IPS DF 6.9 (cell line): ENCODE measurements at places on chromosomes 1 and 21.

DNA sequence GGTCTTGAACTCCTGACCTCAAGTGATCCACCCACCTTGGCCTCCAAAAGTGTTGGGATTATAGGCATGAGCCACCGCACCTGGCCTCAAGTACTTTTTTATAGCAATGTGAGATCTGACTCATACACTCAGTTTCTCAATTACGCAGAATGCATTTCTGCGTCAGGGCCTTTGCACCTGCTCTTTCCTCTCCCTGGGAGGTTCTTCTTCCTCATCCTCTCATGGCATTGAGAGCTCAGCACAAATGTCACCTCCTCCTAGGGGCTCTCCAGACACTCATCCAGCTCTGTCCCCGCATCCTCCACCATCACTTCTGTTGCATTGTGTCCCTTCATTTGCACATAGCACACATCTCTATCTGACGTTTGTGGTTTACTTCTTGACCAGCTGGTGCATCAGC lies 418.8 kb downstream of the PTPRU start:
- DNase-seq: no peak

DNA sequence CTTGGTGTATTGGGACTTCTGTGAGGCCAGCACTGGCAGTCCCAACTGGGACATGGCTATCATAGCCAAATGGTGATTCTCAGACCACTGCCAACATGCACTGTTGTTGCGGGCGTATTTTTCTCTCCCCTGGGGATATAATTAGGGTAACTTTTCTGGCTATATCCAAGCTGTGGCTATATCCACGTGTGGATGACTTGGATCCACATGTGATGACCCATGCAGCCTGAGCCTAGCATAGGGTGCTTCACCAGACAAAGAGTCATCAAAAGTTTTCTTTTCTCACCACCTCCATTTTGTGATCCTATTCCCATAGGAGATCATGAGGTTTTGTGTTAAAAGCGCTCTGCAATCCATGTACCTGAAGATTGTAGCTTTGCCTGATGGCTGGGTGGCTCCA lies 51.2 kb upstream of the CSF3R start:
- DNase-seq: no peak

GRCh38 chr1:49694251-49694827 lies 329.4 kb downstream of the AGBL4 start:
- DNase-seq: no peak

- DNase-seq: no peak
These were observed 145.3 kb downstream of the SEC16B start for GRCh38 chr1:177824508-177824982.

DNA sequence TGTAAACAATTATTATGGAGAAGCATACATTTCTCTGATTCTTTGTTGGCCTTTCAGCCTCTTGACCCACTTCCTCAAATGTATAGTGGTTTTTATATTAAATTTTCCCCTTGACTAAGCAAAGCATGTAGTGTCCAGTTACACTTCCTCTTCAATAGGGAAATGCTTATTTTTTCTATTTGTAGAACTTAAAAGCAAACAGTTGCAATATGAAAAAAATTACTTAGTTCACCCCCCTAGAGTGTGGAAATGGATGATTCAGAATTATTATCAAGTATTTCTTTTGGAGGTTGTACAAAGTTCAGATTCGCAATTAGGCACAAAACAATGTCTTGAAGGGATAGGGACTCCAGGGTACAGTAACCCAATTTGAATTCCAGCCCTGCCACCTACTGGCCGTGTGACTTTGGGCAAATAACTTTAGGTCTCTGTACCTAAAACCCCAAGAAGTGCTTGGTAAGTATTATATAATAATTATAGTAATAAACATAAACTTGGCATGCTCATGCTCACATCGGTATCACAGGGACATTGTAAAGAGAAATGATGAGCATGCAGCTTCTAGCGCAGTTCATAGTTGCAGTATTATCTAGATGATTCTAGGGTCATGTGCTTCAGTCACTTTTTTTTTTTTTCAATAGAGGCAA lies 28.6 kb upstream of the IFNGR2 start:
- DNase-seq: no peak

DNA sequence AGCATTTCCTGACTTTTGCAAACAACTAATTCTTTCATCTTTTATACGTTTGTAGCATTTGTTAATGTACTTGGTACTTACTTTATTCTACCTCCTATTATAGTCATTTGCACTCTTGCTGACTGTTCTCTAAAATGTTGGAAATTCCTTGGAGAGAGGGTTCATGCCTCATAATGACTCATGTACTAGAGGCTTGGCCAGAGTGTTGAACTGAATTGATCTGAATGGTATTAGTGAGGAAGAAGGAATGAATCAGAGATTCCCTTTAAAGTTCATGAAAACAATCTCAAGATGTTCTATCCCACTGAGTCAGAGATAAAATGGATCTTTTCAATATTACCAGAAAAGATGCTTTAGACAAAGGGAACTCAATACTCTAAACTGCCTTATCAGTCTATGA lies 383.4 kb downstream of the SEC16B start:
- no peak for DNase-seq

GRCh38 chr1:198699167-198700015 lies 60.6 kb downstream of the PTPRC start:
- peak; percentile 47 for DNase-seq

- no peak for DNase-seq
These were observed 3.6 kb downstream of the KIAA0040 start for GRCh38 chr1:175188936-175189335.

DNA sequence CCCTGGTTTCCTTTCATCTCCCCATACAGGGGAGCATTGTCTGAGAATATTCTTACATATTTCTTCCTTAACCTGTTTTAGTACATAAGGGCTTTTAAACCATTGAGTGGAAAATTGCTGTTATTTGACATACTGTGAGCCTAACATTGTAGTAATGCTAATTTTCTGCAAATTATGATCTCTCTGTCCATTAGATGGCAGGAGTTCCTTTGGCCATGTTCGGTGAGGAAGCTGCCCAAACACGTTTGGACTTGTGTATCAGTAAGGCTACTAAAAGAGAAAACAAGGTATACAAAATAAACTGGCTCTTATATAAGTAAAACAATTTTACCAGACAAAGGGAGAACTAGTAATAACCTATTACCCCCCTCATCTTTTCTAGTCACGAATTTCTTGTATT lies 29.2 kb downstream of the CDC7 start:
- DNase-seq: no peak

DNA sequence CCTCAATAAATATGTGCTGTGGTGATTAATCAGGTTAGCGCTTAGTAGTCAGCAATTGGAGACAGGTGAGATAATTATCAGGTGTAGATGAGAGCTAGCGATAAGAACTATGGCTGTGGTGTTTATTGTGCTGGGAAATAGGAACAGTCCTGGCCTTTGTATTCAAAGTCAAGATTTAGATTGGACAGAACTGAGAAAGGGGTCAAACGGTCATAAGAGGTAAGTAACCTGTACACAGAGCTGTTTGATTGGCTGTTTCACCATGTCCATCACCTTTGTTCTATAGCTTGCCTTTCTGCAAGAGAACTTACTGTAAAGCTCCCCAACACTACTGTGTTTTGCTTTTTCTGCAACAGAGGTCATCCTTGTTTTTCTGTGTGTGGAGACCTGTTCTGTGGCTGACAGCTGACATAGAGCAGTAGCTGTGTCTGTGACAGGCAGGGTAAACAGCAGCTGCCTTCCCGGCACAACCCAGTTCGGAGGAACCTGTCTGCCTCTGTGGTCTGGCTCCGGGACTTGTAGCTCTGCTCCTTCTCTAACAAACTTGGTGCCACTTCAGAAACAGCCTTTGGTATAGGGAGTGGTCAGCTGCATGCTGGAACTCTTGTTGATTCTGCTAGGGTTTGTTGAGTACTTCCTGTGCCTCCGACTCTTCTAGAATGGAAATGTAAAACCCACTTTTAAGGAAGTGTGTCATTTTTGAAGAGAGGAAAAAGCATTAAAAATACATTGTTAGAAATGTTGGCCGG lies 21.1 kb upstream of the CDC42 start:
- DNase-seq: no peak

DNA sequence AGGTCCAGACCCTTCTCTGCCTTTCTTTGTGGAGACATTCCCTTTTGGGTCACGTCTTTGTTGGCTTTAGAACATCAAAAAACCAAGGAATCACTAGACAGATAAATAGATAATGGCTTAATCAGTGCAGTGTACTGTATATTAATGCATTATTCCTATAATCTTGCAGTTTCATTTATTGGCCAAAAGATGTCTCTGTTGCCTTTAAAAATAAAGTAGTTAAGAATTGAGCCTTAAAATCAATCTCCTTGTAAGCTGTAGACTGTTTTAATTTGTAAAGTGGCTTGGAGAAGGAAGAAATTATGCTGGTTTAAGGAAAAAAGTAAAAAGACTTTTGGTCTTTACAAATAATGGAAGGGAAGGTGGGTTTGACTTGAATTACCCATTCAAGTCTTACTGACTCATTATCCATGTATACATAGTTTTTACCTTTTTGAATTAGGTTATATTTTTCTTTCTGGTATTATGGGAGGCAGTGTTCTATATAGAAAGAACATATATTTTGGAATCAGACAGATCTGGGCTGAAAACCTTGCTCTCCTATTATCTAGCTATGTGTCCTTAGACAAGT lies 84.6 kb downstream of the VPS13D start:
- no peak for DNase-seq

GRCh38 chr1:203178083-203178482 lies 2.5 kb upstream of the MYBPH start:
- DNase-seq: no peak

DNA sequence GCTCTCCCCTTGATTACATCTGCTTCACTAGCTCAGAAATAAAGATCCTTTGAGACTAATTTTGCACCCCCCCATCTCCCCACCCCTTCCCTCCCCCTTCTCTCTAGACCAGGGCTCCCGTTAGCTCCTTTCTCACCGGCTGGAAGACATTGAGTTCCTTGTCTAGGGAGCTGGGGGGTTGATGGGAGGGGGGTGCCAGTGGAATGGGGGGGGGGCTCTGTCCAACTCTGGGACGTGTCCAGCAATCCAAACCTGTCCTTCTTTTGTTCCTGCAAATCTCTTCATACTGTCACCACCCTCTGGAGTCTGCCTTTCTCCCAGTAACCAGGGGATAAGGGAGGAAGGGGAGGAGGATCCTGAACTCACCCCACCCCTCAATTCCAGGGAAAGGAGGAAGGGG lies 61.9 kb downstream of the RHBG start:
- no peak for DNase-seq

DNA sequence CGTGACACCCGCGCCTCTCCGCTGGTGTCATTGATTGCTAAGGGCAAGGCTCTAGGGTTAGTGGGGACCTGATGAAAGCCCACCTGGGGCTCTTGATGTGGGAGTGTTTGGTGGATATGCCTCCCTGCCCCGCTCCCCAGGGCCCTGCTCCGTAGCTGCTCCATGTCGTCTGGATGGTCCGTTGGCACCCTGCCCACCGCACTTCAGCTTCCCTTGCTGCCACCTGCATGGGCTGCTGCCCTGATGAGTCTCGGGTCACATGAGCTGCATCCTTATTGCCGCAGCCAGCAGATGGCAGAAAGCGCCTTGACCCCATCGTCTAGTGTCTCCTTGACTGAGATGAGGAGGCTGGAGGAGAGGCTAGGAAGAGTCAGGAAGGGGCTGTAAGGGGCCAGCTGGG lies 439.4 kb downstream of the CAMTA1 start:
- DNase-seq: no peak

DNA sequence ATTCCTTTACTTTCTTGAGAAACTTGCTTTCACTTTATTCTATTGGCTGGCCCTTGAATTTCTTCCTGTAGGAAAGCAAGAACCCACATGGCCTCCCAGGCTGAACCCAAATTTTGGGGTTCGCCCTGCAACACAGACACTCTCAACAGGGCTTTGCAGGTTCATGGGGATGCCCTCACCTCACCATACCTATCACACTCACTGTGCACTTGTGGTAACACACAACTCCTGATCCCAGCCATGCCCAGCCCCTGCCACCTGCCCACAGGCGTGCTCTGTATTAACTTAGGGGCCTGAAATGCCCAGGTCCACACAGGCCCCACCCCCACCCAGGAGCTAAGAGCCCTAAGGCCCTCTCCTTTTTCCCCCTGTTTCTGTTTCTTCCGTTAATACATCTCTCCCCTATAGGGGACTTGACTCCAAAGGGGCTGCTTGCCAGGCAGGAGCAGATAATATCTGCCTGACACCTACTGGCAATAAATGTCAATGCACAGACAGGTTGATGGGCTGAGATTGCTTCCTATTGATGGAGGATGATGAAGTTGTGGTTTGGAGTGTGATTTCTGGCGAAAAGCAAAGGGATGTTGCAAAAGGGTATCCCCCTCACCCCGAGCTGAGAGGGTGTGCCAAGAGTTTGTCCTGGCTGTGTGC lies 171.5 kb downstream of the AJAP1 start:
- DNase-seq: peak; percentile 16

DNA sequence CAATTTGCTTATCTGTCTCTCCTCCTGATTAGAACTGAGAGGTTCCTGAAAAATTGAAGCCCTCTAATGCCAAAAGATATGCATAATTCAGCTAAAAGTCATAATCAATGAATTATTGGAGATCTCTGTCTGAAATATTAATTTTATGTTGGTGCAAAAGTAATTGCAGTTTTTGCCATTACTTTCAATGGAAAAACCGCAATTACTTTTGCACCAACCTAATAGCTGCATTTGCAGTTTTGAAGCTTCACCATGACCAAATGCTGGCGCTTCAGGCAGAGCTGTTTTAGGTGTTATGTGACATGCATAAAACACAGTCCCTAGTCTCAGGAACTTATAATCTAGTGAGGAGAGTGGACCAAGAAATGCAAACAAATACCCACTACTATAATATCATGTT lies 29.7 kb upstream of the FASLG start:
- DNase-seq: no peak

GRCh38 chr1:201720522-201720844 lies 108.5 kb upstream of the IPO9 start:
- no peak for DNase-seq

- no peak for DNase-seq
These were observed 1034.1 kb upstream of the PRMT6 start for GRCh38 chr1:106022312-106022902.

- no peak for DNase-seq
These were observed 8.6 kb upstream of the NTNG1 start for GRCh38 chr1:107132195-107132594.

GRCh38 chr1:201370500-201370899 lies 7.0 kb downstream of the TNNT2 start:
- no peak for DNase-seq

- DNase-seq: no peak
These were observed 76.7 kb downstream of the SIPA1L2 start for GRCh38 chr1:232553050-232553754.

GRCh38 chr1:8061673-8062386 lies 35.7 kb upstream of the ERRFI1 start:
- DNase-seq: no peak

GRCh38 chr1:176692988-176693696 lies 230.2 kb downstream of the PAPPA2 start:
- no peak for DNase-seq

- no peak for DNase-seq
These were observed at the start of gene VANGL1 for GRCh38 chr1:115641762-115642167. VANGL1 (plus strand) TSS chr1:115641970; CDS start chr1:115651414, 9,444 bp downstream.

- DNase-seq: no peak
These were observed 14.0 kb downstream of the BCAR3 start for GRCh38 chr1:93667642-93668041.
